ENCODE measurements at places on chromosomes 4 and X.

- peak; percentile 64 for DNase-seq
Observed at GRCh38 chrX:118346258-118347094, 570 bp downstream of the WDR44 start.

DNA sequence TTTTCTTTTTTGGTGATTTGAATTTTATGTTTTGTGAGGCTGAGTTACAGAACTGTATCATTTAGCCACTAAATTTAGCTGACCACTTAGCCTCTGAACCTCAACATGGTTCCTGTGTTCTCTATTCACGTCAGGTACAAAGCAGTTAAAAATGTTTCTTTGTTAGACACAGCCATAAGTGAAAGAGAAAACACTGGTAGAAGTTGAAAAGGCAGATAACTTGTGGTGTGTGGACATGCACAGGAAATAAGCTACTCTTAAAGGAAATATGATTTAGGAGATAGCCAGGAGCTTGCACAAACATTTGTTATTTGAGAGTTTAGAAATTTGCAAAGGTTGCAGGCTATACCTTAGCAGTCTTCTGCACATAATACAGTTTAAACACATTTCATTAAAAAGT is 171.0 kb upstream of the RPS6KA3 start:
- no peak for DNase-seq

GRCh38 chr4:15925830-15926229 is 12.7 kb downstream of the FGFBP1 start:
- DNase-seq: no peak

- DNase-seq: no peak
Observed at GRCh38 chrX:5458300-5458842, 770.3 kb downstream of the NLGN4X start.

DNA sequence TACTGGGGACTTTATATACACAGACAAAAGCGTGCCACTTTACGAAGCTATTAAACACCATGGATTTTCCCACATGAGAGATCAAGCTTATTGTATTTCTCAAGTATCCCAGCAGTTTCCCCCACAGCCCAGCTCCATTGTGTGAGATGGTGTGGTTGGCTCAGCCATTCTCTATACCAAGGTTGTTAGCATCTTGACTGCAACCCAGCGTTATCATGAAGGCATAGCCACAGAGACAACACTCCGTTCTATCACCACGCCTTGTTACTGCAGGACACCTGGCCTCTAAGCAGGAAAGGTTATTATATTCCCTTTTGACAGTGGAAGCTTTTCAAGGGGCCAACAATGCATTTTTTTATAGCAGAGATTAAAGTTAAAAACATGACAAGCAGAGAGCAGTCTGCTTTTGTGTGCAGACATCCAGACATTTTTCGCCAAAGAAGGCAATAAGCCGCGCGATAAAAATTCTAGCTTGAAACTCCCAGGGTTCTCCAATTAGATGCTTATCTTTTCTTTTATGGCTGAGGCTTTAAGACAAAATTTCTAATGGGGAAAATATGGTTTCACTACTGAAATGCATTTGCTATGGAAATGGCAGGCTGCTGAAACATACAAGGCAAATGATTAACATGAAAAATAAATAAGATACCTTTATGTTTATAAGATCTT is 206.1 kb downstream of the MID1 start:
- no peak for DNase-seq

DNA sequence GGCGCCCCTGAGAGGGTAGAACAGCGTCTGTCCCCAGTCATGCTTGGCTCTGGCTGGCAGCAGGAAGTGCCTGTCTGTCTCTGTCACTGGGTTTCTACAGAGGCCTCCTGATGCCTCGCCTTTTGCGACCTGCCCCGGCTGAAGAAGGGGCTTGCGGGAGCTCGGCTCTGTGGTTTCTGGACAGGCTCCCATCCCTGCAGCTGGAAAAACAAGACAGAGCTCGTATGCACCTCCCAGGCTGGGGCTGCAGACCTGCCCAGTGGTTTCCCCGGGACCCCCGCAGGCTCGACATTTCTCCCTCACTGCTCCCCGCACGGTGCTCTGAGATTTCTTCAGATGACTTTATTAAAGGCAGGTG is 57.0 kb upstream of the SORCS2 start:
- DNase-seq: no peak

- no peak for DNase-seq
Observed at GRCh38 chrX:22202251-22202650, 70.5 kb upstream of the CBLL2 start.

- peak; percentile 26 for DNase-seq
Observed at GRCh38 chr4:4524364-4524763, 17.5 kb downstream of the STX18 start.

GRCh38 chr4:181670506-181670905 is 572.7 kb upstream of the TENM3 start:
- DNase-seq: no peak

Data from activated T-cell treated with anti-CD3 and anti-CD28 coated beads, Interleukin-2, amount 50 U/mL, for 1 hour (primary cell).